ENCODE measurements at places on chromosomes 11 and 22.

GRCh38 chr22:43313244-43313889 is 29.8 kb downstream of the SCUBE1 start:
- no peak for DNase-seq

- DNase-seq: no peak
These were observed 15.0 kb downstream of the TSKU start for GRCh38 chr11:76798202-76798581.

DNA sequence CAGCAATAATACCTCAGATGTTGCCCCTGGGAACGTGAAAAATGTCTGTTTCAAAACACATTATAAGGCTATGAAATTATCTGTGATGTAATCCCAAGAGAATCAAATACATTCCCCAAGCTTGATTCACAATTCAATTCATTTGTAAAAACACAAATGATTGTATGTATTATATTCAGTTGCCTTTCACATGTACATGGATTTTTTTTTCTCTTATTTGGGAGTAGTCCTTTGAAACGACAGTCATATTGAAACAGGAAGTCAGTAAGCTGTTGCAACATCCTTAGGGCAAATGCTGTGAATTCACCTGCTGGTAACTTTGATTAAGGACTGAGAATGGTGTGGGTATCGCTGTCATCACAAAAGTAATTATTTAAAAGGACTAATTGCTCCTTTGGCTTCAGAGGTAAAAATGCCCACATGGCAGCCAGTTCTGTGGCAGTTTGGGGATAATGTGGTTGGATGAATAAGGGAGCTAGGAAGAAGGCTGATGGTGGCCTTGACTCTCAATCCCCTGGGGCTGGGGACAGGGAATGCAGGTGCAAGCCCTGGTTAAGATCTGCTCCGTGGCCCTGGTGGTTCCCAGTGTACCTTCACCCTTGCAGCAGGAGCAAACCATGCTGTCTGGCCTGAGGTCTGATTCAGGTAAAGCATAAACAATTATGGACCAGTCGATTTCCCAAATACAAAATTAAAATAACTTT is 13.2 kb downstream of the EHF start:
- peak; percentile 55 for DNase-seq

DNA sequence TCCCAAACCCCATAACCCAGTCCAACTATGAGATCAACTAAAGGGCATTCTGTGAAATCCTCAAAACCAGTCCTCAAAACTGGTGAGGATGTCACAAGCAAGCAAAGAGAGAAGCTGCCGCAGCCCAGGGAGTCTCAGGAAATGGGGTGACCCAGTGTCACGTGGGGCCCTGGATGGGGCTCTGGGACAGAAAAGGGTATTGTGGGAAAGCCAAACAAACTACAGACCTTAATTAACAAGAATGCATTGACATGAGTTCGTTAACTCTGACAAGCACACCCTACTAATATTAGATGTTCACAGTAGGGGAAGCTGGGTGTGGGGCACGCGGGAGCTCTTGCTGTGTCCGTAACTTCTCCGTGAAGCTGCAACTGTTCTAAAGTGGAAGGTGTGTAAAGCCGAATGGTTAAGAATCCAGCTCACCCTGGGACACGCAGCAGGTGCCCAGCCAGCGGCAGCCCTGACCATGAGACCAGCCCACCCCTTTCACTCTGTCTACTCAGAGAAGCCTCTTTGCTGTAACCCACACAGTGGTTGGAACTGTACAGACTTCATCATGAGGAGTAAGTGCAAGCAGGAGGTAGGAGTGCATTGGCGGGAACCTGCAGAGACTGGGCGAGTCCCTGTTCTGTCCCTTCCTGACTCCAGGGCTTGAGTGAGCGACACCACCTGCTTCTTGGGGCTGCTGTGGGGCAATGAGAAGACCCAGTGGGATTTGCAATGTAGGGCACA is 17.9 kb downstream of the LINC01488 start:
- peak; percentile 7 for DNase-seq

DNA sequence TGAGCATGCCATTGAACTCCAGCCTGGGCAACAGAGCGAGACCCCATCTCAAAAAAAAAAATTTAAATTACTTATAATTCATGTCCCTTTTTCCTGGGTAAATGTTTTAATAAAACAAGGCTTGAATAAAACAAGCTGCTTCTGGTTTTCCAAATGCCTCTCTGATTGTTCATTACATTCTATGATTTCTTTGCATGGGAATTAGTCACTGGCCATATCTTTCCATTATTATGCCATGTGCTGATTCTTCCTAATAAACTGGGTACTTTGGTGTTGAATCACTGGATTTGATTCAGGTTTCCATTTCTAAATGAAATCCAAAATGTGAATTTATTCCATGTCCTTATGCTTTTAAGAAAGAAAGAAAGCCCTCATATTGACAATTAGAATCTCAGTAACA is 42.6 kb downstream of the ZNF215 start:
- DNase-seq: peak; percentile 18

DNA sequence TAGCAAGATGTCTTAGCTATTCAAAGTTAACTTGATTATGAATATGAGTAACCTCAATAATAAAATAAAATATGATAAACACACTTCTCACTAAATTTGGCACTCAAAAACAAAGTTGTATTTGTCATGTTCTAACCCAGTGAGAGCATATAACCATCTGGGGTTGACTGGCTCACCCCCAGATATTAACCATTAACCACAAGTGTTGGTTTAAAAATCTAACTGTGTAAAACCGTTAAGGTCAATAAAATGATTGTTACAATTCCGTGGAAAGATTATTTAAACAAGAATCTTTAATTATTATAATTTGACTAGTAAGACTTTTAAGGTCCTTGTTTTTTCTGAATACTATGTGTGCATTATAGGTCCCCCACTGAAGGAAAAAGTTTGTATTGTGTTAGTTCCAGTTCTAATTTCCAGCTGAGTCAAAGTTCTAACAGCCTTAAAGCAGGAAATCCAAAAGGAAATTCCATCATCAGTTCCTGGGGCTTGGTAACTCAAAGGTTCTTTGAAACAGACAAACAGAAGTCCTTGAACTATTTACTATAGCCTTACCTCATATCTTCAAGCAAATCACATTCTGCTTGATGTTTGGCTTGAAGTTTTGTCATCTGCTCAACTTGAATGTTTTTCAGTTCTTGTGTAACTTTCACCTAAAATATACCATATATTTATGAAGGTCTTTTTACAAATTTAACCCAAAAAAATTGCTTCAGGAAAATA is 2.5 kb downstream of the FCHSD2 start:
- DNase-seq: peak; percentile 70

DNA sequence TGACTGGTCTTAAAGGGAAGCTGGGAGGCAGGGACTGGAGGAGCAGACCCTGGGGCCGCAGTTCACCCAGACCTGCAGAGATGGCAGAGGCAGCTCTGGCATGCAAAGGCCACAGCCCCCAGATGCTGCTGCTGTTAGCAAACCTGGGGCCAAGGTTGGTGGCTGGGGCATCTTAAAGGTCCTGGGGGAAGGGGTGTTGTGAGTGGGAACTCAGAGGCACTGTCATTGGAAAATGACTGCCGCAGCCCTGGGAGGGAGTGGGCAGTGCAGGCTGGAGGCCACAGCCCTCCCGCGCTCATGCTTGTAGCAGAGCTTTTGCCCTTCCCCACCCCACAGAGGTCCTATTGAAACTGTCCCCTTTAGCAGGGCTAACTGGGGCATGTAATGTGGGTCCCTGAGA is 111.8 kb downstream of the CTTN start:
- no peak for DNase-seq

DNA sequence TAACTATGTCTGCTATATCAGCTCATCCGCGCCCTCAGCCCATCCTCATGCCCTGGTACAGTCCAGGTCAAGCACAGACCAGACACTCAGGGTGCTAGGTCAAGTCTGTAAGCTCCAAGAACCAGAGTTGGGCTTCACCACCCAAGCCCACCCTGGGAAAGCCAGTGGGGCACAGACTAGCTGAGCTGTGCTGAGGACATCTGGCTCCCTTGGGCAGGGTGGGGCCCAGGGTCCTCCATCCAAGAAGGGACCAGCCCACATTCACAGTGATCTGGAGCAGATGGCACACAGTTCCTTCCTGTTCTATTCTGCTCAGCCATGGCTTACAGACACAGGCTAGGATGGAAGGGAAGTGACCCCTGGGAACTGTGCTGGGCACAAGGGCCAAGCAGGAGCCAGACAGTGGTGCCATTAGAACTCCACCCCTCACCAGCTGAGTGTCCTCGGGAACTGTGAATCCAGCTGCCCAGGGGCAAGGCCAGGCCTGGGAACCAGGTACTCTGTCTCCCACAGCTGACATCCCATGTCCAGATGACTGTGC is 9.1 kb downstream of the P2RY6 start:
- DNase-seq: no peak

GRCh38 chr22:38191731-38192474 is 9.9 kb upstream of the MAFF start:
- no peak for DNase-seq

- no peak for DNase-seq
These were observed 25.9 kb downstream of the RBX1 start for GRCh38 chr22:40976866-40977700.

DNA sequence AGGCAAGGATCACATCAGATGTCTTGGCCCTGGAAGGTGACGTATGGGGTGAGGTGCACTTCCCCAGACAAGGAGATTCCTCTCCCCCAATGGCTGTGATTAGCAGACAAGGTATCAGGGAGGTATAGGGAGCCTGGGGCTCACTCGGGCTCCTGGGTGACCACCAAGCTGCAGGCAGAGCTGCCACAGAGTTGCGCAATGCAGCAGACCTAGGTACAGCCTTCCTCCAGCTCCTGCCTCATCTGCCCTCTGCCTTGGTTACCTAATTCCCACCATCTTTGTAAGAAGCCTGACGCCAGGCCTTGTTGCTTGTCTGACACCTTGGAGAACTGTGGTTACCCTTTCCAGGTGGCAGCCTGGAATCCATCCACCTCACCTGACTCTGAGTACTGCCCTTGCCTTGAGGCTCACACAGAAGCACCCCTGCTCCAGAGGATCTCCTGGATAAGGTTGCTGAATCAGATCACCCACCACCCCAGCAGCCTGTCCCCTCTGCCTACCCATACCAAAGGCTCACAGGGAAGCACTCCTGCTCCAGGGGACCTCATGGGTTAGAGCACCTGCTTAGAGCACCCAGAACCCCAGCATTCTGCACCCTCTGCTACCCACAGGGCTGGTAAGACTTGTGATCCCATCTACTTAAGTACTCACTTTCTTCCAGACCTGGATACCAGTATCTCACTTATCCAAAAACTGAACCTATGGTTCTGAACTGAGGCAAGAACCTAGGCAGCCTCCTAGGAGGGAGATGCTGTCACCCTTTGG is 40.4 kb downstream of the GAB4 start:
- no peak for DNase-seq

DNA sequence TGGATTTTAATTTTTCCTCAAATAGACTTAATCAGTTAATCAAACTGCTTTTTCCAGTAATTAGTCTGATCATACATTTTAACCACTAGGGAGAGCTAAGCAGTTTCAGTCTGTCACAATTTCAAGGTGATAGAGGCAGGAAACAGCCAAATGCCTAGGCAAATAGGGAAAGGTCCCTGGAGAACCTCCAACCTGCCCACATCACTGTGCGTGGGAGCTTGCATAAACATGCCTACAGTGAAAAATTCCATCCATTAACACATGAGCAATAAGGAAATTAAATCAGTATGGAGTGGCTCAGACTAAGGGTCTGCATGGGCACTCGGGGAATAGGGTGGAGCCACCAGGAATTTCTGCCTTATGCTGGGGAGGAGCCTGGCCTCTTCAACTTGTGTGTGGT is 74.6 kb downstream of the AASDHPPT start:
- peak; percentile 42 for DNase-seq

GRCh38 chr22:45599836-45600577 is 71.6 kb upstream of the ATXN10 start:
- DNase-seq: no peak

- DNase-seq: peak; percentile 96
These were observed 23.3 kb downstream of the P4HA3 start for GRCh38 chr11:74288161-74288560.

- no peak for DNase-seq
These were observed 49.2 kb downstream of the RPL27A start for GRCh38 chr11:8731647-8732323.

- no peak for DNase-seq
These were observed 94.6 kb upstream of the RCN1 start for GRCh38 chr11:31996159-31996881.

GRCh38 chr11:33291004-33291777 is 34.0 kb downstream of the HIPK3 start:
- DNase-seq: no peak

- no peak for DNase-seq
These were observed 79.7 kb downstream of the BUD13 start for GRCh38 chr11:116693102-116693570.

DNA sequence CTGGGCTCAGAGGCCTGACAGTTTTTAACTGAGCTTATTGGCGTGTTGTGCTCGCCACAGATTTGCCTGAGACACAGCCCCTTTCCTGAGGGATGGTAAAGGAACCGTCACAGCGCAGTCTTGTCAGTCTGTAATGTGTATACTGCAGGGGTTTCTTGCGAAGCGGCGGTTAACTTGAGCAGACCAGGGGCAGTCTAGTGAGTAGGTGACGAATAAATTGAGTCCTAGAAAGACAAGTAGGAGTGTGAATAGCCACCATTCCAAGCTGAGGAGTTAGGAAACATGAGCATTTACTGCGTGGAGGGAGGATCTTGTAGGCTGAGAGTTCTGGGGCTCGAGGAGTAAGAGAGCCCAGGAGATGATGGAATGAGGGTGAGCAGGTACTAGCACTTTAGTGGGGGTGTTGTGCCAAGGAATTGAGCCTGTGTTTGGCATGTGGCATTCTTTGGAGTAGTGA is 1.4 kb downstream of the MED15 start:
- no peak for DNase-seq

DNA sequence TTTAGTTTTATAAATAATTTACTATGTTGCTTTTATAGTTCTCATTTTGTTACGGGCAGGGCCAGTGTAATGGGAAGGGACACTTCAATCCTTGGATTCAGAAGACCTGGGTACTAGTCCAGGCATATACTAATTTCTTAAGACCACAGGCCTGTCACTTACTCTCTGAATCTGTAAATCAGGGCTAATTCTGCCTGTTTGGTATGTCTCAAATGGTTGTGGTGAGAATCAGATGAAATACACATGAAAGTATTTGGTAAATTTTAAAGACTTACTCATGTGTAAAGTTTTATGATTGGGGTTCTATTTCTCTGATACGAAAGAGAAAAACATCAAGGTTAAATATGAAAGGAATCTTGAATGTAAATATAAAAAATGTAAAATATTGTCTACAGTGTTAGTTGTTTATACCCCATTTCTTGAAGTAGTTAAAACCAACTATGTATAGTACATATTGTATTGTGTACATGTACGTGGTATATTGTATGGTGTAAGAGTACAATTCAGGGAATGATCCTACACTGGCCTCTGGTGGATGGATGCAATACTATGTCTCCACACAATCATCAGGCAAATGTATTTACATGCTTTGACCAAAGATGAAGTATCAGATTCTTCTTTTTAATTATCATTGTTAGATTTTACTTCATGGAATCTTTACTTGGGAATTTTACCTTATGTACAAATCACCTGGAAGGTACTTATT is 24.5 kb upstream of the RAG2 start:
- peak; percentile 63 for DNase-seq

- no peak for DNase-seq
These were observed 991 bp upstream of the SLCO2B1 start for GRCh38 chr11:75149766-75150465.

GRCh38 chr11:57493507-57494503 is 21.7 kb downstream of the SLC43A1 start:
- DNase-seq: peak; percentile 40

All from choroid plexus epithelial cell (primary cell).